ENCODE measurements at places on chromosomes 5 and 9.

- no peak for DNase-seq
Measured at GRCh38 chr5:12636209-12636608, 732.0 kb upstream of the CTNND2 start.

DNA sequence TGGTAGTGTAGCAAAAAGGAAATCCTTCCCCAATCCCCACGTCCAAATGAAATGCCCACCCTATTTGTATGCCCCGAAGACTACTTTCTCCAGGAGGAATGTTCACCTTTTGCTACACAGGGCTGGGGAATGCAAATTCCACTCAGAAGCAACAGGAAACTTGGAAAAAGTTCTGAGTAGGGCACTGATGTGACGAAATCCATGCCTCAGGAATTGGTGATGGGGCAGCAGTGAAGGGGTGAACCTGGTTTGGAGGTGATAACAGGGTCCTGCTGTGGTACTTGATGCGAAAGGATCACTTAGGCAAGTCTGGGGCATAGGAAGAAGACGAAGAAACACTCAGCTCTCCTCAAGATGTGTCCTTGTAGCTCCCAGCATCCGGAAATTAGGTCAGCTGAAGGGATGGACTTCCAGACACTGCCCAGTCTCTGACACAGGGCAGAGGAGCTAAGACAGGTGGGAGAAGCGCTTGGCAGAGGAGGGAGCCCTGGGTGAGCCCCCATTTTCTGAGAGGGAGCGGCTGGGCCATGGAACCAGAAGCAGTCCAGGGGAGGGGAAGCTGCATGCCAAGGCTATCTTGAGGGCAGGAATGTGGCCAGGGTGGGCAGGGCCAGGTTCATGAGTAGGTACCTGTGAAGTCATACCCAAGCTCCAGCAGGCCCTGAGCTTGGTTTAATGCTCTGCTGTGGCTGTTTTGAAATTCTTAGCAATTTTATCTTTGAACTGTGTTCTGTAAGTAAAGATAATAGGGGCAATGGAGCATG is 22.2 kb upstream of the MVB12B start:
- no peak for DNase-seq

DNA sequence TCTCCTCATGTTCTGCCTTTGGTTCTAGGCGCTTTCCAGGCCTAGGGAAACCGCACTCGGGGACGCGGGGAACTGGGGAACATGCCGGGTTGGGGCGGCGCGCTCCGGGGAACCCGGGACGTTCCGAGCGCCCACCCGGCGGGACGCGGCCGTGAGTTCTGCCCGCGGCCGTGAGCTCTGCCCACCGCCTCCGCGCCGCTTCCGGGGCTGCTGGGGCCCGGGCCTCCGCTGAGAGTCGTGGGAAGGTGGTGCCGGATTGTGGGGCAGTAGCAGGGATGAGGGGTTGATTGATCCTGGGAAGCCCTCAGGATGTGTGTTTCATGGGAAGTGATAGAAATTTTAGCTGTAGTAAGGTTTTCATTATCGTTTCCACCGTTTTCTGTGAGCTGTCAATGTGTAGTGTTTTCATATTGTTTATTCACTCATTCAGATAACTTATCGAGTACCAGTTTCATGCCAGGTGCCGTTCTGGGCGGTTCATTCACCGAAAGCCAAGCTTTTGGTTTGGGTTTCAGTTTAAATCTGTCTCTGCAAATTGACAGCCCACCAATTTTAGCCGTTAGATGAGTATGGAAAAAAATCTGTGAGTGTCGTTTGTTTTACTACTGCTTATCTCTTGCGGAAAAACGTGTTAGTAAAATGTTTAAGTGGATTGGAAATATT is 657 bp downstream of the MTRR start:
- DNase-seq, result peak; percentile 15

- peak; percentile 90 for DNase-seq
Measured at GRCh38 chr5:79235634-79236361, at the start of gene JMY. JMY (plus strand) TSS chr5:79236131; CDS start chr5:79236651, 520 bp downstream.
